ENCODE measurements at places on chromosomes 7 and 10.

DNA sequence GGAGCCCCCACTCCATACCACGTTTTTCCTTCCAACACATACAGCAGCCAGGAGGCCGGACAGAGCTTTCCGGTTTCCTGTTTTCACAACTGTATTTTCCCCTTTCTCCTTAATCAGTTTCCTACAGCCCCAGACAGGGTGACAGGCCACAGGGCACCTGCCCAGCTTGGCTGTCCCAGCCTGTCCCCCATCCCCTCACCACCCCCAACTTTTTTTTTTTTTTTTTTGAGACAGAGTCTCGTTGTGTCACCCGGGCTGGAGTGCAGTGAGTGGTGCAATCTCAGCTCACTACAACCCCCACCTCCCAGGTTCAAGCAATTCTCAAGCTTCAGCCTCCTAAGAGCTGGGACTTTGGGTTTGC lies 10.3 kb upstream of the HSPB1 start:
- H3K36me3 ChIP-seq, result no peaks in the 10 kb centered on the region
- H3K27me3 ChIP-seq, result no peaks in the 10 kb centered on the region
- no peak overlapping the region for H3K4me3 ChIP-seq
- peaks cover 36% of the 10 kb centered on the region for H3K4me1 ChIP-seq
- H3K27ac ChIP-seq, result peak overlapping the region; percentile 67
- no peak for DNase-seq

GRCh38 chr10:28316696-28317095 lies 13.8 kb upstream of the MPP7 start:
- H3K36me3 ChIP-seq, result no peaks in the 10 kb centered on the region
- DNase-seq, result no peak
- H3K4me3 ChIP-seq, result no peak overlapping the region
- H3K4me1 ChIP-seq, result no peaks in the 10 kb centered on the region
- H3K27me3 ChIP-seq, result peaks cover 30% of the 10 kb centered on the region

DNA sequence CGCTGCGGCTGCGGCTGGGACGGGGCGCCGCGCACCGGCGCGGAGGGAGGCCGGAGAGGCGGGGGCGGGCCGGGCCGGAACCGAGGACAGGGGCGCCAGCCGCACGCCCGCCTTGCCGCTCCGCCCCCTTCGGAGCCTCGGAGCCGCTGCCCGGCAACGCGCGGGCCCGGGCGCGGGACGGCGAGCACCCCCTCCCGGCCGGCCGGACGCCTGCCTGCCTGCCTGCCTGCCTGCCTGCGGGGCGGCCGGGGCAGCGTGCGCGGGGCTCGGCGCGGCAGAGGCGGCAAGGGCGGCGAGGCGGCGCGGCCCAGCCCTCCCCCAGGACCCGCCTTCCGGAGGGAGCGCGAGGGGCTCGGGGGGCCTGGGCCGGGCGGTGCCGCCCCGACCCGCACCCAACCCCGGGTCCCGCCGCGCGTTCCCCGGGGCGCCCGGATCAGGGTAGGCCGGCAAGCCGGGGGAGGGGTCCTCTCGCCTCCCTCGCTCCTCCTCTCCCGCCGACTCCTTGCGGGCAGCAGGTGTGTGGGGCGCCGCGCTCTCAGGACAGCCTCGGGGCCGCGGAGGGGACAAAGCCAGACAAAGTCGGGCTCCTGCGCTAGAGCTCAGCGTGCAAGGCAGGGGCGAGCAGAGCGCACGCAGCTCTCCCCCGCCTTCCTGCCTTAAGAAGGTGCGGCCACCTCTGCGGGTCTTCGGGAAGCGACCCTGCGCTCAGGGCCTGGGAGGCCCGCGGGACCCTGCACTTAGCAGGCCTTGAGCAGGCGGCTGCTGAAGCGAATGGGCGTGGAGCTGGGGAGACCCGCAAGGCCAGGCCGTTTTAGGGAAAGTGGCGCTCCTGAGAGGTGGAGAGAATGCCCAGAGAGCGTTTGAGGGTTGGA lies at the start of gene KIAA1549:
KIAA1549 (minus strand) TSS at position 58 of the 872 bp plus-strand sequence. CDS start 120 bp downstream, outside the sequence.
- peak within 1 kb of the TSS; percentile 35 for H3K27ac ChIP-seq
- no peaks in the 10 kb centered on the region for H3K36me3 ChIP-seq
- DNase-seq, result peak; percentile 98
- H3K4me3 ChIP-seq, result peak within 1 kb of the TSS; percentile 89
- no peaks in the 10 kb centered on the region for H3K27me3 ChIP-seq
- no peaks in the 10 kb centered on the region for H3K4me1 ChIP-seq

DNA sequence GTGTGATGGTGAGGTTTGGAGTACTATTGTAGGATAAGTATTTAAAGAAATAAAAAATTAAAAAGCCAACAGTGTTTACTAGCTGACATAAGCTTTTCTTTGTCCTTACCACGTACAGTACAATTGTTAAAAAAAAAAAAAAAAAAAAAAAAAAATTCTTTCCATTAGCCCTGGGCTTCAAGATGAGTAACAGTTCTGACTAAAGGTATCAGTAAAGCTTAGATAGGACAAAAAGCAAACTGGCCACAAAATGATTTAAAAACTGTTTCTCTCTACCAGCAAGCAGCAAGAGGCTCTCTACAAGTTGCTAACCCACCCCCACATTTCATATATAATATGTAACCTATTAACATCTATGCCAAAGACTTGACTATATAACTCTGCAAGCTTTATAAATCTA lies 17.5 kb downstream of the HYCC1 start:
- no peak for DNase-seq
- no peaks in the 10 kb centered on the region for H3K4me1 ChIP-seq
- H3K36me3 ChIP-seq, result no peaks in the 10 kb centered on the region
- no peak overlapping the region for H3K4me3 ChIP-seq

DNA sequence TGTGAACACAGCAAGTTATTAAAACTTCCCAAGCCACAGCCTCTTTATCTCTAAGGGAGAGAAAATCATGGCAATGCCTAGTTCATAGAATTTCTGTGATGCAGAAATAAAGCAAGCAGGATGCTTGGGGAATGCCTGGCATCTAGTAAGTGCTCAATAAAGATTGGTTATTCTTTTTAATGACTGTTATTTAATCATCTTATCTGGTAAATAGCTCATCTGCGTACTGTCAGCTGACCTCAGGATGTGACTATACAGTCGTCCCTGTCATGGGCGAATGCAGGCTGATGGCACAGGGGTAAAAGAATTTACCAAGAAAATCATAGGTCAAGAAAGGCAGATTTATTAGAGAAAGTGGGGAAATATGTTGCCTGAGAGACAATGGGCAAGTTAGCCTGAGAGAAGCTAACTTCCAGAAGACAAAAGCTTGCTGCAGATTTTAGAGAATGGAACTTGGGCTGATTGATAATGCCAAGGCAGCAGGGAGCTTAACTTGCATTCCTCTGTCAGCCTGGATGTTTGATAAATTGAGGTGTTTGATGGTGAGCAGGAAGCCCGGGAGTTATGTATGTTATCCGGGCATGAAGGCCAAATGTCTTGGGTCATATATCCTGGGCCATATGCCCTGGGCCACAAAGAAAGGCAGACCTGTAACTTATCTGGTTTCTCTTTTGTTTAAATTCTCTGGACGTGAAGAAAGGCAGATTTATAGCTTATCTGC lies 126.0 kb downstream of the KCNMA1 start:
- H3K36me3 ChIP-seq, result no peaks in the 10 kb centered on the region
- no peak for DNase-seq
- H3K27me3 ChIP-seq, result no peaks in the 10 kb centered on the region
- 0 out of 2 replicates have a peak overlapping the region, but pooled peaks have one; percentile 21 for H3K4me3 ChIP-seq
- H3K4me1 ChIP-seq, result peaks cover 75% of the 10 kb centered on the region

- DNase-seq, result no peak
- H3K36me3 ChIP-seq, result no peaks in the 10 kb centered on the region
- no peaks in the 10 kb centered on the region for H3K27me3 ChIP-seq
- no peaks in the 10 kb centered on the region for H3K4me1 ChIP-seq
- no peak overlapping the region for H3K4me3 ChIP-seq
Observed at GRCh38 chr10:122974023-122974422, 6.2 kb upstream of the PSTK start.

GRCh38 chr7:45525057-45525456 lies 49.1 kb upstream of the ADCY1 start:
- no peak for DNase-seq
- no peaks in the 10 kb centered on the region for H3K27me3 ChIP-seq
- H3K36me3 ChIP-seq, result no peaks in the 10 kb centered on the region

- no peak for DNase-seq
- no peaks in the 10 kb centered on the region for H3K36me3 ChIP-seq
- no peaks in the 10 kb centered on the region for H3K4me1 ChIP-seq
- H3K4me3 ChIP-seq, result no peak overlapping the region
- H3K27me3 ChIP-seq, result peaks cover 84% of the 10 kb centered on the region
- no peak overlapping the region for H3K27ac ChIP-seq
Observed at GRCh38 chr10:99551616-99552015, 18.9 kb downstream of the NKX2-3 start.

Measured in SK-N-SH (cell line).